CD4-positive, alpha-beta T cell treated with Interleukin-4 for 4 hours (primary cell): ENCODE measurements at places on chromosomes 2 and 18.

- no peak for DNase-seq
These were observed 440.9 kb upstream of the CELF4 start for GRCh38 chr18:38006541-38006940.

- DNase-seq: no peak
These were observed 221.7 kb upstream of the SPOPL start for GRCh38 chr2:138279871-138280270.

GRCh38 chr2:224984637-224985036, 57.6 kb downstream of the DOCK10 start:
- no peak for DNase-seq

DNA sequence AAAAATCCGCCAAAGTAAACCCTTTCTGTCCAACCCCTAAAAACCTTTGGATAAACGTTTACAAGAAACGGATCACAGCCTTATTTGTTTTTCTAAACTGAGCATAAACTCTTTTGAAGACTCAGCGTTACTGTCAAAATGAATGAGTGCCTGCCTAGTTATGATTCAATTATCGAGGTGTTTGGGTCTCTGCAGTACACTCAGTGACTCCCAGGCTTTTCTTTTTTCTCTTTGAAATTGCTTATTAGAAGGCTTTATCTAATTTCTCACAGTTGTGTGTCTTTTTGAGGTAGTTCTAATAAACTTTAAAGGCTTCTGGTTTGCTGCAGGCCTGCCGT, 663 bp downstream of the RHBDD1 start:
- no peak for DNase-seq

DNA sequence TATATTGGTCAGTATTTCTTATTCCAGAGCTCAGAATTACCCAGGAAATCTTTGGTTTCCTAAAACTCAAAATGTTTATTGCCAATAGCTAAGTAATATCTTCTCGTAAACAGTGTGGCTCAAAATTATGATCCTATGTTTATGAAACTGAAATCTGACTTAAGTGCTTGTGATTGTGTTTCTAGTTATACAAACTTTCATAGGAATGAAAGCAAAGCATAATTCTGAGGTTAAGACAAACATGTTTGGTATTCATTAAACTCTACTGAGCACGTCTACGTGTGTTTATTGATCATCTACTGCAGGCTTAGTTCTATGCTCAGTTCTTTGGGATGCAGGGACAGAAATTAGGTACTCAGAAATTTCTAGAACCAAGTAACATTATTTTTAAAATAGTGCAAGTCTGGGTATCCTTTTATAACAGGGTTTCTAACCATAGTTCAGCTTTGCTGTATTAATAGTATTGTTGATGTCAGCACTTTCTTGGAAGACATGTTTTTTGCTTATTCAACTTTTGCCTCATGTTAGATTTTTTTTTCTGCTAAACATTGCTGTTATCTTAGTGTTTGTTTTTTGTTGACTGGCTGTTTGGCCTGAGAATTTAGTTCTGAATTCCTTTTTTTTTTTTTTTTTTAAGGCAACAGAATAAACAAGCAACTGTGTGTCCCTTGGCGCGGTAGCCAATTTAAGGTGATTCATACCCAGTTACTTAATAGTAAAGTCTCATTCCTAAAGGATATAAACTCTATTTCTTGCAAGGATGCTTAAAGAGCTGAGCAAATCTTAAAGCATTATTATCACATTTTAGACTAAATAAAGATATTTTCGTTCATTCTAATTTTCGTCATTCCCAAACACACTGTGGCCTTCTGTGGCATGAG, 31.3 kb downstream of the PTPRM start:
- DNase-seq: no peak

- DNase-seq: no peak
These were observed 59.9 kb upstream of the STPG4 start for GRCh38 chr2:47214990-47215389.

GRCh38 chr2:123840016-123840415, 185.1 kb upstream of the CNTNAP5 start:
- DNase-seq: no peak

- DNase-seq: no peak
These were observed 9.8 kb downstream of the HS6ST1 start for GRCh38 chr2:128308889-128309279.

DNA sequence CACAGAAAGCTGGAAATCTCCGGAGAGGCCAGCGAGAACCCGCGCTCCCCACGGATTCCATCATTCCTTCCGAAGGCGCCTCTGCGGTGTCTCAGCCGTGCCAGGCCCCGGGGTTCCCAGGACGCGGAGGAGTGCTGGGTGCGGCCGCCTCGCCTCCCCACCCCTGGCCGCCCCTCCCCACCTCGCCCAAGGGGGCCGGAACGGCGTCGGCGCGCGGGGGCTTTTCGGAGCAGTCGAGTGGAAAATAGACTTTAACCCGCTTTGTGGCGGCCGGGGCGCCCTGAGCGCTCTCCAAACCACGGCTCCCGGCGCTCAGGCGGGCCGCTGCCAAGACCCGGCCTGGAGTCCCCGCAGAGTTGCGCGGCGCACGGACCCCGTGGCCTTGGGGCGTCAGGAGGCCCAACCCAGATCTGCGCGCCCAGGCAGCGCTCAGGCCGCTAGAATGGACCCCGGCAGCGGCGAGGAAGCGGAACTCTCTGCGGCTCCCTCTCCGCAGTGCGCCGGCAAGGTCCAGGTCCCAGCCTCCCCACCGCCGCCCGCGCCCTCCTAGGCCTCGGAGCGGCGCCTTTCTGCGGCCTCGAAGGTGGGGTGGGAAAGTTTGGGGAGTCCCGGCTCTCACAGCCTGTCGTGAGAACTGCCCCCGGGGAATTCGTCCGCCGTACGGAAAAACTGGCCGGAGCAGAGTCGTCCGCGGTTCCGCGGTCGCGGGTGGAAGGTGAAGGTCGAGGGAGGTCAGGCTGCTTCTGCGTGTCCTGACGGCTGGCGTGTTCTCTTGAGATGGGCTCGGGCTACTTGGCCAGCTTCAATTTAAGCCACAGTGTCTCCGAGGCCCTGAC, 1.2 kb upstream of the EMX1 start:
- peak; percentile 10 for DNase-seq

DNA sequence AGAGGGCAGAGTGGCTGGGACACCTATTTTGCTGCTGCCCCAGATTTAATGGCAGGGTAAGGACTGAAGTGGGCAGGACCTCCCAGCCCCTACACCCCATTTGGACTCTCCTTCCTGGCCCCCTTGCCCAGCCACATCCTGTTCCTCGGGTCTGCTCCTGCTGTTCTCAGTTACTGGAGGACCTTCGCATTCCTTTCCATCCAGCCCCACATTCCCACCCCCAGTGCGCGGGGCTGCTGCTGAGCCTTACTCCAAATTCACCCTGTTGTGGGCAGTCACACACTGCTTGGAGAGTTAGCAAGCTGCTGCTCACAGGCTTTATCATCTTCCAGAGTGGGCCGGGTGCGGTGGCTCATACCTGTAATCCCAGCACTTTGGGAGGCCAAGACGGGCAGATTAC, 75.2 kb upstream of the SLC14A2 start:
- DNase-seq: no peak

DNA sequence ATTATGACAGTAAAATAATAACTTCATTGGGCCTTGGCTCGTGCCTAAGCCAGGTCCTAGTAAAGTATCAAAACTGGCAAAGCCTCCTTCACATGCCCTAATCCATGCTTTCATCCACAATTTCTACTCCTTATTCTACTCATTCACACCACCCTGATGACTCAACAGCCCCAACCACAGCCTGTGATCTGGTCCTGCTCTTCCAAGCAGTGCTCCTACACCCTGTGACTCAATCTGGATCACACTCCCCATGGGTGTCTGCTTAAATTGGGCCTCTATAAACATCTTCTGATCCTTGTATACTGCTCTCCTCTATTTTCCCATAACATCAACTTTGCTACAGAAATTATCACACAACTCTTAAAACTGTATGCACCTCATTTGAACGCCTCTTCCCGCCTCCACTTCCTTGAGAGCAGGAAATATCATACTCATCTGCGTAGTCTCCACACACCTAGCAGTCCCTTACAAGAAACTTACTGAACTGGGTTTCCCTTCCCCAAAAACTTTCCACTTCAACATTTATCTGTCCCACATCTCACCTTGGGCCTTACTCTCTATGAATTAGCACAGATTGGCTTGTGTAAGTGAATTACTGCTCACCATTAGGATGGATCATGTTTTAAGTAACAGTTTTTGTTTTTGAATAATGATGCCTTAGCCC, 15.9 kb downstream of the GTF3C3 start:
- no peak for DNase-seq

- DNase-seq: no peak
These were observed 3.0 kb upstream of the IL1B start for GRCh38 chr2:112839407-112840067.

DNA sequence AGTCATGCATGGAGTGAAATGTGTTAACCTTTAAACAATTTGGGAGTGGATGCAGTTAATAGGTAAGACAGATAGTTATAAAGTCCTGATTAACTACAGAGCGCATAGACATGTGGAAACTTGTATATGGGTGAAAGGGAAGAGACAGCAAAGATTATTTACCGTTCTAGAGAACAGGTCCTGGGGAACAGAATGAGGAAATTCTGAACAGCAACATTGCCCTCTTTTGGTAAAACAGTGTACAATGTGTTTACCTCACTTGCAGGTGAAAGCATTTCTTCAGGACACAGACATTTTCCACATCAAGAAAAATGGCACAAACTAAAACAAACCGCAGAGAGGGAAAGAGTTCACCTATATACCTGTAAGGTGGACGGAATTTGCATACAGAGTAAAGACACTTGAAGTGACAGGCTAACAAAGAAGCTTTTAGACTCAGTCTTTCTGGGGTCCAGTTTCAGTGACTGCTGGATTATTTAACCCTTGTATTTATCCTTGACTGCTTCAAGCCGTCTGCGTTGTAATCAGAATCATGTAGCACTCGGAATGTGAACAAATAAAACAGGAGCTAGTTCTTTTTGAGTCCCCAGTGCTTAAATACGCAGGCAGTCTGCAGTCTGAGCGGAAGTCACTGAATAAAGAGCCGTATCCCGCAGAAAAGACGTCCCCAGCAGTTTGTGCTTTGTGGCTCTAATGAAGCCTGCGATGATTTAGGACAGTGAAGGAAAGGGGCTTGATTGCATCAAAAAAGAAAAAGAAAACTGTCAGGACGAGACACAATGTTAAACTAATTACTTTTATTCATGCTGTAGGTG, 364.8 kb upstream of the GALNT5 start:
- no peak for DNase-seq

DNA sequence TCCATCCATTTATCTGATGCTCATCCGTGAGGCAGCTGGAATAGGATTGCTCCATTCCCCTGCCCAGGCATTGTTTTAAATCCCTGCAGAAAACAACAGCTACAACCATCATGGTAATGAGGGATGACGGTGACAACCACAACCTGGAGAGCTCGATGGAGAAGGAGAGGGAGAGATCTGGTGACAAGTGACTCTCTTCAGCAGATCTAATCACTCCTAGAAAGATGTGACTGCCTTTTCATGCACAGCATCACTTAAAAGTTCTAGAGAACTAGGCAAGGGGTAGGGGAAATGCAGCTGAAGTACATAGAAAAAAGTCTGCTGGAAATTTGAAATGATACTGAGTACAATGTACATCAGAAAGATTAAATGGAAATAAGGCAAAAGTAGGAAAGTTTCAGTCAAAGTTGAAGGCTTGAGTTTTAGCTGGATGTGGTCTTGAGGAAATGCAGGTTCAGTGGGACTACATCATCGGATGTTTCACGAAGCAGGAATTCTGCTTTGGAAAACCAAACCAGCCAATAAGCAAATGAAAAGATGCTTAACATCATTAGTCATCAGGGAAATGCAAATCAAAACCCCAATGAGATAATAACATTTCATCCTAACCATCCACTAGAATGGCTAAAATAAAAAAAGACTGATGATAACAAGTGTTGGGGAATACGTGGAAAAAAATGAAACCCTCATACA, 6.8 kb upstream of the ARHGAP25 start:
- DNase-seq: no peak

DNA sequence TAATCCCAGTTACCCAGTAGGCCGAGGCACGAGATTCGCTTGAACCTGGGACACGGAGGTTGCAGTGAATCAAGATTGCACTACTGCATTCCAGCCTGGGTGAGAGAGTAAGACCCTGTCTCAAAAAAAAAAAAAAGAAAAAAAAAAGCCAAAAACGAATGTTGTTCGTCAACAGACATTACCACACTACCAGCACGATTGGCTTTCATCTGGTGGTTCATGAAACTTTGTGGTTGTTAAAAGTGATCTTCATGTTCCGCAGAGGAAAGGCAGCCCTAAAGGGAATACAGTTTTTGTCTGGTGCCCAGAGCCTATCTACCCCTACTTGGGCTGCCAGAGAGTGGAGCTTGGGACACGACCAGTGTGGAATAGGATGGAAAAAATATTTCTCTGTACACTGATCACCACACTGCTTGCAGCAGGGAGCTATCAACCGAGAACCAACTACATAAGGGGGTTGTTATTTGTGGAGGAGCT, 13.6 kb upstream of the CXCR4 start:
- peak; percentile 88 for DNase-seq

DNA sequence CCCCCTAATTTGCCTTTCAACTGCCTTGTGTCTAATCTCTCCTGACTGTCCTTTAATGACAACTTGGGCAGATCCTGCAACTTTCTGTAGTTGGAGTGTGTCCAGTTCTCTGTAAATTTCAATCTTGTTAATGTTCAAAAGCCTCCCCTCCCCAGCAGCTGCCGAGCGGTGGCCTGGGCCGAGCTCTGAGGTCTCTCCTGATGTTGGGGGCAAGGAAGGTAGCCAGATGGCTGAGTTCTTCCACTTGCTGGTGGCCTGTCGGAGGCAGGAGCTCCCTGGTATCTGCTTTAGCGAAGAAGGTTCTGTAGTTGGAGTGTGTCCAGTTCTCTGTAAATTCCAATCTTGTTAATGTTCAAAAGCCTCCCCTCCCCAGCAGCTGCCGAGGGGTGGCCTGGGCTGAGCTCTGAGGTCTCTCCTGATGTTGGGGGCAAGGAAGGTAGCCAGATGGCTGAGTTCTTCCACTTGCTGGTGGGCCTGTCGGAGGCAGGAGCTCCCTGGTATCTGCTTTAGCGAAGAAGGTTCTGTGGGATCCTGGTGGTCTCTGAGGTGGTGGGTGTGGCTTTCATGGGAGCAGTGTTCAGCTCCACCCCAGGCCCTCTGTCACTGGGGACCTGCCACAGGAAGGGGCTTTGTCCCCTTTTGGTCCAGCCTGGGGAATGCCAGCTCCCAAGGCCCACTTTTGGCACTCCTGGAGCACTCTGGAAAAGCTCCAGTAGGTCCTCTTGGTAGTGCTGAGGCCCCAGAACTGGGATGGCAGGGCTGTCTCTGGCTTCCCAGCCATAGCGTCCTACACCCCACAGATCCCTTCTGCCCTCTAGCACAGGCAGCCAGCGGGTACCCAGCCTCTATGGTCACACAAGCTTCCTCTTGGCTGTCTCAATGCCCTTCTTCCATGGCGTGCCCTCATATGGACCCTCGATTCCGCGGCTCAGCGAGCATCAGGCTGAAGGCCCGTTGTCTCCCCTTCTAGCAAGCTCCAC, 211.9 kb downstream of the ALPK2 start:
- no peak for DNase-seq
